ENCODE measurements at places on chromosomes 6 and 20.
A peak's percentile ranks its signal among the peaks of the same experiment; 100 is the strongest.

GRCh38 chr6:56377295-56377694 is 129.9 kb upstream of the COL21A1 start:
- no peak for DNase-seq

DNA sequence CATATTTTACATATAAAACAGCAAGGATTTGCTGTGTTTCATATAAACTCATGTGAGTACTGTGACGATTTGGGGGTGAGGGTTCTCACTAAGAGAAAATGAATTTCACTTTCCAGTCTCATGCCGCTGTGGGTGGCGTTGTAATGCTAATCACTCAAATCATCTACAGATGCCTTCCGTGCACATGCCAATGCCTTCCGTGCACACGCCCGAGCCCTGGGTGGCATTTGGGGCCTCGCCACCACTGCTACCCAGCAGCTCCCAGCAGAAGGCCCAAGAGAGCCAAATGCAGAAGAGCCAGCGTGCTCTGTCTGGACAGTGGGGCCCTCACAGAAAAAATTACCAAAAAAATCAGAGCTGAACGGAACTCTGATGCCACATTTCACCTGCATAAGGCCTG is 53.7 kb downstream of the WDR27 start:
- no peak for DNase-seq

DNA sequence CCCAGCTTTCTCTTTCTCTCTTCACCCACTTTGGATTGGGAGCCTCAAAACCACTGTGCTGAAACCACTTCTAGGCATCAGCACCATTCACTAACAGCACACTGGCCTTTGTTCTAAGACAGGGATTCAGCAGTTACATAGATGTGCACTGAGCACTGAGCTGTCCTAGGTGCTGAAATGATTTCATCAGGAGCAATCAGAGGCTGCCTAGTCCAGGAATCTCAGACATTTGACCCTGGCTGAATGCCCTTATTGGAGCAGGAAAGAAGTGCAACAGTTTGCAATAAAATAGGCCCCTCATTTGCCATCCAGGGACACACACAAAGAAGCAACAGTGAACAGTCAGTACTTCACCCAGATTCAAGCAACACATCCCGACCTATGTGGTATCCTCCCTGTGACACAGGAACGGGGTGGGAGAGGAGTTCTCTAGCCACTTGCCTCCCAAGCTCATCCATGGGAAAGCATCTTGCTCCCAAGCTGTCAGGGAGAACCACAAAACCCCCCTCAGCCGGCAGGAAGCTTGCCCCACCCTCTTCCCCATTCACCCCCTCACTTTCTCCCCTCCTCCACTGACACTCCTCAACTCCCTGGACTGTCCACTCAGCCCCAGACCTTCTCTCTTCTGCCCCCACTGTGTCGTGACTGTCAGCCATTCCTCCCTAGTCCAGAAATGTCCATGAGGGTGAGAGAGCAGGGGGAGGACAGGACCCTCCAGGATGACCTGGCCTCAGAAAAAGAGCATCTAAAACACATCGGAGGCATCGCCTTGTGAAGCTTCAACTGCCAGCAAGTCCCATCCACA is 304.4 kb downstream of the PREX1 start:
- DNase-seq = peak; percentile 73

DNA sequence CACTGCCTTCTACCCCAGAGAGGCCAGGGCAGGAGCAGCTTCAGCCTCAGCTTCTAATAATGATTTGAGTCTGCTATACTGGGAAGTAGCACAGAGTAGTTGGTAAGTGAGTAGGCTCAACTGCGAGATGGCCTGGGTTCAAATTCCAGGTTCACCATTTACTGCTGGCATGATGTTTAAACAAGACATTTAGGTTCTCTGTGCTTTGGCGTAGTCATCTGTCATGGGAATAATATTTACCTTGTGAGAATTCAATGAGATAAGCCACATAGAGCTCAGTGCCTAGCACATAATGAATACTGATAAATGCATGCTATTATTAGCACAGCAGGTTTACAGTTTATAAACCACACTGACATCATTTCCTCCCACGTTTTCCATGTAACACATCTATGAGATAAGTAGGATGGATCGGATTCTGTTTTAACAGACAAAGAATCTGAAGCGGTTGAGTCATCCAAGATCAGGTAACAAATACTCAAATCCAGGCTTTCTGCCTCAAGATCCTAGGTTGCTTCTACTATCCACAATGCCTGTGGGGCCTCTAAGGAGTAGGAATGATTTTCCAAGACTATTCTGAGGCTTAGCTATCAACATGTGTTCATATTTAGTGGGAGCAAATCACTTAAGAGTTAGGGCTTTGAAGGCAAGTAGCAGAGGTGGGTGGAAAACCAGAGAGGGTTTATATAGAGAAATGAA is 72.9 kb upstream of the DTNBP1 start:
- DNase-seq = peak; percentile 53

GRCh38 chr20:39941245-39941644 is 747.8 kb downstream of the MAFB start:
- DNase-seq = no peak
